Kidney tubule cell (primary cell): ENCODE measurements at places on chromosomes 16 and 17.
A peak's percentile ranks its signal among the peaks of the same experiment; 100 is the strongest.

GRCh38 chr17:78430892-78431691 lies 52.6 kb downstream of the PGS1 start:
- DNase-seq = no peak

GRCh38 chr17:13940858-13941665 lies 128.2 kb upstream of the COX10 start:
- peak; percentile 26 for DNase-seq

GRCh38 chr16:77882358-77882757 lies 94.0 kb downstream of the VAT1L start:
- DNase-seq = no peak

- peak; percentile 36 for DNase-seq
Observed at GRCh38 chr16:56518425-56518824, 1.4 kb downstream of the BBS2 start.
